Fibroblast of lung (primary cell): ENCODE measurements at places on chromosomes 13 and 19. TPM values are rescaled to one million over a fixed set of nuclear protein-coding genes. Genes with fewer than 3 reads are reported as not detected.
A peak's percentile ranks its signal among the peaks of the same experiment; 100 is the strongest.

GRCh38 chr13:30318026-30318425 is 10.7 kb upstream of the KATNAL1 start:
- DNase-seq: no peak

The KIR3DL2 gene
- total RNA-seq: not detected in 2 replicates

DNA sequence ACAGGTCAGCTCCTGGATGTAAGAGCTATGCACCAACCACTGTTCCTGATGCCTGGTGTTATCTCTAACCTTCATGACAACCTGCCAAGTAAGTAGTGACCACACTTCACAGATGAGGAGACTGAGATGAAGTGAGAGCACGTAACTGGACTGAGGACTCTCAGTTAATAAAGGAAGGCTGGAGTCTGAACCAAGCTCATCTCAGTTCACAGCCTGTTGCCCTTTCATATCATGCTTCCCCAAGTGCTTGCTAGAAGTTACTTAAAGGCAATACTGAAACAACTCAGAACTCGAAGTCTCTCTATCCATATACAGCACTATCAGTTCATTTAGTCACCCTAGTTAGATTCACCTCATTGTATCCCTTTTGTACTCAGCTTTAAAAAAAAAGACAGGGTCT is 119.7 kb downstream of the ABCC4 start:
- no peak for DNase-seq

- DNase-seq: no peak
These were observed 51.7 kb upstream of the ZNF536 start for GRCh38 chr19:30320466-30320865.

GRCh38 chr13:33561627-33562026 is 256.3 kb upstream of the RFC3 start:
- DNase-seq: no peak

The LYPD3 gene
- total RNA-seq: 0.50 and 0.51 TPM in 2 replicates

DNA sequence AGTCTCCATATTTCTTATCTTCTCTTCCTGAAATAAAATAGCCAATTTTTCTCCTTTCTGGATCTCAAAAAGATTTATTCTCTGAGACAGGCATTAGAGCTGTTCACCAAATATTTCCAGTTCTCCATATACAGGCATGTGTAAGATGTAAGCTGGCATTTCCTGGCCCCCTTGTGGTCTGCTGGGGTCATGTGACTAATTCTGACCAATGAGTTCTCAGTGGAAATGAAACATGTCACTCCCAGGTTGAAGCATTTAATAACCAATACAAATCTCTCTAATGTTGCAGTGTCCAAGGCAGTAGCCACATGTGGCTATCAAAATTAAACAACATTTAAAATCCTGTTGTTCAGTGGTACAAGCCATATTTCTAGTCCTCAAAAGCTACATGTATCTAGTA is 14.8 kb upstream of the CACNA1A start:
- no peak for DNase-seq

GRCh38 chr13:51849145-51850101 is 4.4 kb upstream of the TMEM272 start:
- peak; percentile 53 for DNase-seq

DNA sequence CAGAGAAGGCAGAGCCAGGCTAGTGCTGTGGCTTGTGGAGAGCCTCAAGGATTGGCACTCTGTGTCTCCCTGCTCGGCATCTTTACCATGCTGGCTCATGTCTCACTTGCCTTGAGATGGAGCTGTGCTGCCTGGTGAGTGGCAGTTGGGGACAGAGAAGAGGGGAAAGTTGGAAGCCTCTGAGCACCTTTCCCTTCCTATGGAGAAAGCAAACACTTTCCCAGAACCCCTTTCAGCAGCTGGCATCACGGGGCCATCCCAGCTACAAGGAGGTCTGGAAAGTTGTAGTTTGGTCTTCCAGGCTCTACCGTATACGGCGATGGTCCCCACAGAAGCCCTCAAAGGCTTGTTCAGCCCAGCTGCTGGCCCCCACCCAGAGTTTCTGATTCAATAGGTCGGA is 58.7 kb downstream of the DPF1 start:
- no peak for DNase-seq

The MAMSTR gene
- 0.51 and 0.99 TPM in 2 replicates for total RNA-seq

DNA sequence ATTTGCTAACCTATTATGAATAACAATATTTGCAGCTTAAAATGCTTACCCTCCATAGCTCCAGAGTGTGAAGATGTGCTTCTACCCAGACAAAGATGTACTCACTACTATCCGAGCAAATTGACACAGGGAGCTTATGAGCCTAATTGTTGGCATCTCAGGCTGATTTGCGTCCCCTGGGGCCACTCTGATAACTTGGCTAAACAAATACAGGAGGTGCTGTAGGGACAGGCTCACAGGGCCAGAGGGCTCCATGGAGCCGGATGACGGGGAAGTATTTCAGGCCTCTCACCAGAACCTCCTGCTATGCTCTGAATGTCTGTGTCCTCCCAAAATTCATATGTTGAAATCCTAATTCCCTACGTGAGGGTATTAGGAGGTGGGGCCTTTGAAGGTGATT is 26.7 kb upstream of the C19orf12 start:
- DNase-seq: no peak

The PRR19 gene
- 0.17 and 0.26 TPM in 2 replicates for total RNA-seq

- DNase-seq: peak; percentile 96
These were observed 7.3 kb downstream of the OPA3 start for GRCh38 chr19:45577111-45577905.

DNA sequence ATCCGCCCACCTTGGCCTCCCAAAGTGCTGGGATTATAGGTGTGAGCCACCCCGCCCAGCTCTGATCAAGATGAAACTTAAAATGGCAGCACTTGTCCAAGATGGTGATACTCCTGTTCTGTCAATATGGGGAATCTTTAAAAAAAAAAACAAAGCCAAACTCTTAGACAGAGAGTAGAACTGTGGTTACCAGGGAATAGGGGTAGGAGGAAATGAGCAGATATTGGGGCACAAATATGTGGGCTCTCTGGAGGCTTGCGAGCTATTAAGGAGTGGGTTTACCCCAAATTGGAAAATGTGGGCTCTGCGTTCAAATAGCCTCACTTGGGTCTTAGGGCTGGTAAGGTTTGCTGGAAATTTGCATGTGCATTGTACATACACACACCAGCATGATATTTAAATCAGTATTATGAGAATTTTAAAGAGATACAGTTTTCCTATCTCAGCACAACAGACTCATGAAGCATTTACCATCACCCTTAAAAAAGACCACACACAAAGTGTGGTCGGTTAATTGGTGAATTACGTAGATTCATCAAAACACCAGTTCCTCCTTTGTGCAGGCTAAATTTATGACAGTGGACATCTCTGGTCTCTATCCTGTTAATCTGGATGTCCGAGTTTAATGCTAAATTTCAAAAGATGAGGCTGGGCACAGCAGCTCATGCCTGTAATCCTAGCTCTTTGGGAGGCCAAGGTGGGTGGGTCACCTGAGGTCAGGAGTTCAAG is 11.3 kb downstream of the CD70 start:
- DNase-seq: no peak

The MTIF3 gene
- total RNA-seq: 82.2 and 92.3 TPM in 2 replicates

- peak; percentile 45 for DNase-seq
These were observed 698 bp downstream of the BLOC1S3 start for GRCh38 chr19:45179072-45179891.

DNA sequence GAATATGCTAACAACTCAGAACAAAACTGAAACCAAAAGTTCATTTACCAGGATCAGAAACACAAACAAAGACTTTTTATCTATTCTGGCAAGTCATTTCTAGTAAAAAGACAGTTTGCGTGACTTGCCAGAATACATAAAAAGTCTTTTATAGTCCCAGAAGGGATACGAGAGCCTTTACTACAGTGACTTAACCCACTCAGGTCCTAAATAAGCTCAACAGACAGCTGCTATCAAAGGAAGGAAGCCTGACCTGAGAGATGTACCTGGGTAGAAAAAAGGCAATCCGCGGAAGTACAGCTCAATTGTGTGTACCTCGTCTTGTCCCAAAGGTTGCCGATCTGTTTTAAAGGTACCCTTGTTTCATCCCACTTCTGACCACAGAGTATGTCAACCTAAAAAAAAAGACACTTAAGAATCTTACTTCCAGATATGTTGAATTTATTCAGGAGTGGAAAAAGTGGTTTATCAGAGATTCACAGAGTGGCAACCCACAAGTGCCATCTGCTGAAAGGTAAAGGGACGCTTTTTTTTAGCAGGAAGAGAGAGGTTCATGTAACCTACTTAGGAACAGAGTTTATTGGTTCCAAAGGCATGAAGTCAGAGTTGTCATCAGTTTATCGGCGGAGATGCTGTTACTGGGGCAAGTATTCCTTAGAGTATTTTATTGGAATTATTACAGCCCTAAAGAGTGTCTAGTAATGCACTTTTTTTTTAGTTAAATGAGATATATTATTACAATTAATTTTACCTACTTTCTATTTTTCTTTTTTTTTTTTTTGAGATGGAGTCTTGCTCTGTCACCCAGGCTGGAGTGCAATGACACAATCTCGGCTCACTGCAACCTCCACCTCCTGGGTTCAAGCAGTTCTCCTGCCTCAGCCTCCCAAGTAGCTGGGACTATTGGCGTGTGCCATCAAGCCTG is 69.7 kb upstream of the C1QTNF9B start:
- peak; percentile 28 for DNase-seq

DNA sequence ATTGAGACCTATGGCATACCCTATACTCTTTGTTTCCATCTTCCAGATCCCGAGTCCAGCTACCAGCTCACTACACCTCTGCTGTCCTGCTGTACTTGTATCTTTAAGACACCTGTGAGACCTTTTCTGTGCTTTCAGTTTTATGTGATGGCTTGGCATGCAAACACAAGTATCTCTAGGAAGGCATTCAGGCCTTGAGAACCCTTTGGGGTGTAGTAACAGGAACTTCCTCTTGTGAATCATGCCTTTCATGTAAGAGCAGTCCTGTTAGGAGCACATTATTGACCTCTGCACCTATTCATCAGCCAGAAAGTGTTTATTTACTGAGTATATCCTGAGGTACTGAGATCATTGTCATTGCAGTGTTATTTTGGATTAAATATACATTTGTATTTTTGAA is 87.0 kb upstream of the HTR2A start:
- DNase-seq: peak; percentile 53

- no peak for DNase-seq
These were observed 501.3 kb downstream of the EFNB2 start for GRCh38 chr13:106034201-106034600.

The SIGLEC12 gene
- not detected in 2 replicates for total RNA-seq

GRCh38 chr13:39130301-39130700 is 92.0 kb downstream of the NHLRC3 start:
- no peak for DNase-seq

DNA sequence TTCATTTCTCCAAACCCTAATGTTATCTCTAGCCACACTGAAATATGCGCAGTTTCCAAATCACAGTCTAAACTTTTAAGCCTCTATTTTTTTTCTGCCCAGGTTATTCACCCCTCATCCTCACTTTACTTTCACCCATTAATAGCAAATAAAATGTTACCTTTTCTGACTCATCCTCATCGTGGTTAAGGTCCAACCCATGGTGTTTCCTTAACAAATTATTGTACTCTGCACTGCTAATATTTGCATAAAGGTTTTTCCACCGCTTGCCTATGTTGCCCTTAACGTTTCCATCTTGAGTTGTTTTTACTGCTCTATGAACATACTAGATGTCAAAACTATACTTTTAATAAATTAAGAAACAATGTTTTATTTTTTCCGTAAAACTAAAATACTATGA is 780.9 kb upstream of the KLHL1 start:
- no peak for DNase-seq

The FLT1 gene
- 0.77 and 1.3 TPM in 2 replicates for total RNA-seq

DNA sequence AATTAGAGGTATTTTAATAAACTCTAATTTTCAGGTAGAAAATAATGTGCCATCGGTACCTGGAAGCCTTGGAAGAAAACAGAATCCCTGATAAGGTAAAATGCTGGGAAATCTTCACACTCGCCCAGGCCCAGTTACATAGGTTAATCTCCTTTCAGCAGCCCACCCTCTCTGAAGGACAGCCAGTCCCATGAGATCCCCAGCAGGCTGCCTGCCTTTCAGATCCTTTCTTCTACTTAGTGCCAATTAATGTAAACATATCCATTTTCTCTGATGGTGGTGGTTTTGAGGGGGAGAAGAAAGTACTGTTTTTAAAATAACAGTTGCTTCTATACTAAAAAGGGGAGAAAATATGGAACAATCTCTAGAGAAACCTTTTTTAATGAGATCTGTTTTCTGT is 12.2 kb downstream of the SMAD9 start:
- no peak for DNase-seq

The CCL25 gene
- not detected in 2 replicates for total RNA-seq

DNA sequence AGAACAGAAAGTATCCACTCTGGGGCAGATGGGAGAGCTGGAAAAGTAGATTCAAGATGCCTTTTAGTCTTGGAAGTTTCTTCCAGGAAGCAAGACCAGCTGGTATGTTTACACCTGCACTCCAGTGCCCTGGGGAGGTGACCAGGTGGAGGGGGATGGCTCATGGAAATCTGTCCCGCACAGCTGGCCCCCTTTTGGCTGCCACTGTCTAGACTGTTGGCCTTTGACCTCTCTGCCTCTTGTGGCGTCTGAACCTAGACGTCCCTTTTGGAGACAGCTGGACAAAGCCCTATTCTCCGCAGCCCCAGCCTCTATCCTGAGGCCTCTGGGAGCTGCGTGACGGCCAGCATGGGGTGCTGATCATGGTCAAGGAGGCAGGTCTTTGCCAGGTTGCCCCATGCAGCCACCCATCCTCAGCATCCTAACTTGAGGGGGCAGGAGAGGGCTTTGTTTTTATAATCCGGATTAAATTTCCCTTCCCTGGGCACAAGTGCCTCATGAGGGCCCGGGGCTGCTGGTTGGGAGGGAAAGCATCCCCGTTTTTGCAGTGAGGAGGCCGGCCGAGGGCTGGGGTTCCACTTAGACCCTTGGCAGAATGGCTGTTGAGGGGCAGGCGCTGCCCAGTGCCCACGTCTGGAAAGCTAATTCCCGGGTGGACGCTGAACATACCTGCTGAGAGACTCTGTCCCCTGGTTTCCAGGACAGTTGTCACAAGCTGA is 17.3 kb upstream of the GDF15 start:
- DNase-seq: no peak

- peak; percentile 58 for DNase-seq
These were observed 14.4 kb downstream of the MICOS13 start for GRCh38 chr19:5665781-5666513.

The PODNL1 gene
- total RNA-seq: 1.0 and 2.1 TPM in 2 replicates

DNA sequence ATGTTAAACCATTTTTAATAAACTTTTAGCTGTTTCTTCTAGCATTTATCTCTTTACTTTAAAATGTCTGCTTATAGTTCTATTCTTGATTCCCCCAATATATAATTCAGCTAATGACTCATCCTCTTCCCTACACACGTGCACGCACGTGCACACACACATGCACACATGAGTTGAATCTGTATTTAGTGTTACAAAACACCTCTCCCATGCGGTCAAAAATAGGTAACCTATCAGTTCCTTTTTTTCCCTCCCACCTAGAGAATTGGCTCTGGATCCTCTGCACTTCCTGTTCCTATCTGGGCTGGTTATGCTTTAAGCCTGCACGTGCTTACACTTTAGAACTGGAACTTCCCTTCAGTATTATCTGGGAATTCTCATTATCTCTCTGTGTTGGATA is 144.1 kb downstream of the PAN3 start:
- DNase-seq: no peak

- DNase-seq: peak; percentile 95
These were observed 65.8 kb upstream of the KPNA3 start for GRCh38 chr13:49858178-49858856.
